ENCODE measurements at places on chromosomes 12 and 14. TPM values are rescaled to one million over a fixed set of nuclear protein-coding genes. Genes with fewer than 3 reads are reported as not detected.

The SLC4A8 gene
- polyA plus RNA-seq: 0.77 TPM

The FGD6 gene
- 0.16 TPM for polyA plus RNA-seq

DNA sequence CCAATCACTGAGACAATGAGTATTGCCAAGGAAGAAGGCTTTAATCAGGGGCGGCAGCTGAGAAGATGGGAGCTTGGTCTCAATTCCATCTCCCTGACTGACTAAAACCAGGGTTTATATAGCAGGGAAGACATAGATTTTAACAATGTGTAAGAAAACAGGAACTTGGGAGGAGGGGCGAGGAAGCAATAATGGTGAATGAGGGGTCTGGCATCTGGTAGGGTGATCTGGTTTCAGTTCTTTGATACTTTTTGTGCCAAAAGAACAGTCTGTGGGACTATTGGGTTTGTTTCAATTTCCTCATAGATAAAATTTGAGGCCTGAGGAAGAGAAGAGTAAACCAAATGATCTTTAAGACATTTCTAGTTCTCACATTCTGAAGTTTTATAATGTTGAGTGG lies 49.2 kb downstream of the FUT8 start:
- no peak for DNase-seq

GRCh38 chr12:54555670-54556257 lies 6.4 kb downstream of the PDE1B start:
- no peak for DNase-seq
